ENCODE measurements at places on chromosomes 2 and 18.

DNA sequence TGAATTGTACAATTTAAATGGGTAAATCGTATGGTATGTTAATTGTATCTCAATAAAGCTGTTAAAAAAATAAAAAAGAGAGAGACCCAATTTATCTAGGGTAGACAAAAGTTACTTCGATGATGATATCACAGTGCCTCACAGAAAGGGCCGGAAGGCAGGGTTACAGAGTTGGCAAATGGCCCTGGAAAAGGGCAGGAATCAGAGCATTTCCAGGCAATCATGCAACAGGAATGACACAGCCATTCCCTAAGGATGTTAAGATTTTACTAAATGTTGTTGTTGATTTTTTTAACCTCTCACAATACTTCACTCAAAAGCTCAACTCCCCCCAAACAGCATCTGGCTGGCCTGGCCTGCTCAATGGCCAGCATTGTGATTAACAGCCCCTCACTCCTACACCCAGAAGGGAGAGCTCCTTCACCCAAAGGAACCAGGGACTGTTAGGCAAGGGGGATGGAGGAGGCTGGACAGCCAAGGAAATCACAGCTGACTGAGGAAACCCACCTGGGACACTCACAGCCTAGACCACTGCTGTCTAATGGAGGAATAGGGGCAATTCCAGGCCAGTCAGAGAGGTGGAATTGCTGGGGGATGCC, 7.7 kb upstream of the SP100 start:
- DNase-seq: no peak

GRCh38 chr2:114076961-114077360, 187.1 kb downstream of the ACTR3 start:
- no peak for DNase-seq

- DNase-seq: no peak
Measured at GRCh38 chr2:20616341-20616871, 34.5 kb downstream of the HS1BP3 start.

GRCh38 chr18:11366410-11366809, 217.0 kb upstream of the PIEZO2 start:
- no peak for DNase-seq

DNA sequence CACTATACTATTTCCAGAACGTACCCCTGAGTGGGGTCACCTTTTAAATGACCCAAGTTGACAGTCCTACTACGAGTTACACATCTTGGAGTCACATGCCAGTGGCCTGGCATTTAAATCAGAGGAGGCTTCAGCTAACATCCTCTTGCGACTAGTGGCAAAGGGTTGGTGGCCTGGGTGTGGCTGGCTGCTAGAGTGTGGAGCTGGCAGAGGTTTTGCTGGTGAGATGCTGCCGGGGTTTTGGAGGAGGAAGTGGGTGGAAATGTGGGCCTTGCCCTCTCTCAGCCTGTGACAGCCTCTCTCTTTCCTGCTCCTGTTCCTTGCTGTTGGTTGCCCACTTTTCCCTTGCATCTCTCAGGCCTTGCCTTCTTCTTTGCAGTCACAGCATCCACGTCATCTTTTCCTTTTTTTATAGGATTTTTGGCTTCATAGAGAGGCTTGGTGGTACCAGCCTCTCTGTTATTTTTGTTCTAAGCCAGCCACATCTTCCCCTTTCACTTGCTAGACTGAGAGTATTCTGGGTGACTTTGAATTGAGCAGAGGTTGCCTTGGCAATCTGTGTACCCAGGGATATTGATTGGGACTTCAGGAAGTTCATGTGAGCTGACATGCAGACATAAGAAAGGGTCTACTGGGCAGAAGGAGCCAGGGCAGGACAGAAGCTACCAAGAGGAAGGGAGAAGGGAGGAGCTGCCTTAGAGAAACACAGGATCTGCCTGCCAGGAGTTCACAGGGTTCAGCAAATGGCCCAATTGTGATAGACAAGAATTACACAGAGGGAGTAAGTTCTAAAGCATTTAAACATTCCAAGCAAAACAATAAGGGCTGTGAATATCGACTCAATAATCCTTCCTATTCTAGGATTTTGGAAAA, 55.4 kb downstream of the CDC42EP3 start:
- DNase-seq: no peak

- no peak for DNase-seq
Measured at GRCh38 chr18:35029770-35030169, 11.4 kb upstream of the MAPRE2 start.
